ENCODE measurements at places on chromosomes 3 and 15. TPM values are rescaled to one million over a fixed set of nuclear protein-coding genes. Genes with fewer than 3 reads are reported as not detected.

Gene GOLGA8H
- not detected for total RNA-seq

DNA sequence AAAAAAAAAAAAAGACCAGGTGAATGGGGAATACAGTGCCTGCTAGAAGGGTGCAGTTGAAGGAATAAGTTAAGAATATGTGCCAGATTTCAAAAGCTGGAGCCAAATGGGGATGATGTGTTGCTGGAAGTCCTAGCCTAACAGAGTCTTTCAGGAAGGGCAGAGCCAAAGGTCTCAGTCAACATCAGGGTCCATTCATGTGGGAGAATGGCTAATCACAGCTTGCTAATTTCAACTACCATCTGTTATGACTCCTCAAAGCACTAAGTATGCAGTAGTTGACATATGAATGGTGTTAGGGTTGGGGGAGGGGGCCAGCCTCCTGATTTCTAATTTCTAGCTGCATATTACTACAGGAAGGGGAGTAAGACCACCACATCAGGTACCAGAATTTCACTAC lies 4.4 kb downstream of the ZBTB38 start:
- no peak for DNase-seq

DNA sequence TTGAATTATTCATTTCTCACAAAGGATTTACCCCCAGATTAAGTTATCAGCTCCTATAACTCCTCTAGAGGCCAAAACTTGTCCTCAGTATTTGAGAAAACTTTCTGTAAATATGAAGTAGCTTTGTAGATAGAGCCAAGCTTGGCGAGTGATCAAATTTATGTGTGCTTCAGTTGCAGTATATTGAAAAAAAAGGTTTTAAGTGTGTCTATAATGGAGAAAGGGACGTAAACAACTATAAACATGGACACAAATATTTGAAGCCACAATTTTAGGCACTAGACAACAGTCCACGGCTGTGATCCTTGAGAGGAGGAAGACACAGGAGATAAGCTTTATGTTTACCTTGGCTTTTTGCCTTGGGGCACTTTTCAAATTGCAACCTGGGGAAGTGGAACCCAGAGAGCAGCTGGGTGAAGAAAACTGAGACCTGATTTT lies 118.7 kb downstream of the THRB start:
- no peak for DNase-seq

DNA sequence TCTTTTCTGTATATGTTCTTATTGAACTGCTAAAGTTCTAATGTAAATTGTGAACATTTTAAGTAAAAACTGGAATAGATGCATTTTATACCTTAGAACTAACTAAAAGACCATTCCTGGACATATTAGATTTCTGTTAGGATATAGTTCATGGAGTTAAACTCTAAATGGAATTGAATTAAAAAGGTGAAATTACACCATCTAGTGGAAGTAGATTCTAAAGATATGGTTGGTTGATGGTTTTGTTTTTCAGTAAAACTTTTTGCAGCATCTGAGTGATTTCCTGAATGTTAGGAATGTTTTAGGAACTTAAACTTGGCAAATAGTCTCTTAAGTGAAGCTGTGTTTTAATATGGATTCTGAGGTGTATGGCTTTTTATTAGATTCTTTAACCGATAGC lies 96.8 kb downstream of the SLMAP start:
- no peak for DNase-seq

GRCh38 chr15:68341760-68342725 lies 64.5 kb downstream of the FEM1B start:
- DNase-seq: no peak

DNA sequence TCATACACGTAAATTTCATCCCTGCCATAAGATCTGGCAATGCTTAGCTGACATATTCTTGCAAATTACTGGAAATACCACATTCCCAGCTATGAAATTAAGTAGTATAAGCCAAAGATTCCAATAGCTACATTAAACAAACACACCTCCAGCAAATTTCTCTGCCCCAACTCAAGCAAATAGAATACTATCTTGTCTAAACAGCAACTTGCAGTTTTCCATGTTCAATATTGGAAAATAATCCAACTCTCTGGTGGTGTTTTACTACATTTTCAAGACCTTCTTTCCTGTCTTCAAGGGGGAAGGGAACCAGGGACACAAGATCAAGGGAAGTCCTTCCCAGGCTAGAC lies 268.7 kb downstream of the TBL1XR1 start:
- no peak for DNase-seq

- no peak for DNase-seq
These were observed 207.6 kb downstream of the MAGI1 start for GRCh38 chr3:65830948-65831732.

- DNase-seq: no peak
These were observed 61.8 kb upstream of the CMSS1 start for GRCh38 chr3:99755831-99756230.
